ENCODE measurements at places on chromosomes 4 and X. TPM values are rescaled to one million over a fixed set of nuclear protein-coding genes. Genes with fewer than 3 reads are reported as not detected.

RBM46 gene
- 0.58 TPM for total RNA-seq

TCEANC gene
- total RNA-seq: 10.9 TPM

SPANXN4 gene
- total RNA-seq: not detected

GPAT3 gene
- total RNA-seq: 7.8 TPM

FAT1 gene
- total RNA-seq: 151 TPM

PABPC5 gene
- total RNA-seq: 4.3 TPM

DNA sequence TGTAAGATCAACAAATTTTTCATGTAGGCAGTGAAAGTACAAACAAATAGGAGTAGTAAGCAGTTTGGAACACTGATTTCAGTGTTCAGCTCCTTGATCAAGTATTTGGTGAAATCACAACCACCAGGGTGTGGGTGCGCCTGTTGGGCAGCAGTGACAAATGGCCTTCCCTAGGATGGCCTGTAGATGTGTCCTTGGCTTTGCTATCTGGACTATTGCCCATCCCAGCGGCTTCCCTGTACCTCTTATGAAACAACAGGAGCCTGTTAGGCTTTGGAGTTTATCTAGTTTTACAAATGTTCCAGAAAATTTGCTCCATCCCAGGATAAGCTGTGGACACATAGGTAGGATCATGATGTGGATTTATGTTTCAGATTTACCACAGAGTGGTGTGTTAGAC, 216.8 kb upstream of the FAT1 start:
- no peak for DNase-seq

DNA sequence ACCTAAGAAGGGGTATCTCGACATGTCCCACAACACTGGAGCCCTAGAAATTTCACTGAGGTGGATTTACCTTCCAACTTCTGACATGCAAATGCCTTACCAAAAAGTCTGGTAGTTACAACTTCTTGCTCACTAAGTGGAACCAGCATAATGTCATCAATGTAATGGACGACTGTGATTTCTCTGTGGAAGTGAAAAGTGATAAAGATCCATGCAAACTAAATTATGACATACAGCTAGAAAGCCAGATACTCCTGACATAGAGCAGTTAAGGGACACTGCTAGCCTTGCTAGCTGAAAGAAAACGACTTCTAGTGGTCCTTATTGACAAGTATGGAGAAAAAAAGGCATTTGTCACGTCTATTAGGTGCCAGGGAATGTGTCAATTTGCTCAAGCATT, 191.1 kb downstream of the MAB21L2 start:
- no peak for DNase-seq

- DNase-seq: no peak
Measured at GRCh38 chrX:83529950-83530349, 21.9 kb downstream of the POU3F4 start.

DNA sequence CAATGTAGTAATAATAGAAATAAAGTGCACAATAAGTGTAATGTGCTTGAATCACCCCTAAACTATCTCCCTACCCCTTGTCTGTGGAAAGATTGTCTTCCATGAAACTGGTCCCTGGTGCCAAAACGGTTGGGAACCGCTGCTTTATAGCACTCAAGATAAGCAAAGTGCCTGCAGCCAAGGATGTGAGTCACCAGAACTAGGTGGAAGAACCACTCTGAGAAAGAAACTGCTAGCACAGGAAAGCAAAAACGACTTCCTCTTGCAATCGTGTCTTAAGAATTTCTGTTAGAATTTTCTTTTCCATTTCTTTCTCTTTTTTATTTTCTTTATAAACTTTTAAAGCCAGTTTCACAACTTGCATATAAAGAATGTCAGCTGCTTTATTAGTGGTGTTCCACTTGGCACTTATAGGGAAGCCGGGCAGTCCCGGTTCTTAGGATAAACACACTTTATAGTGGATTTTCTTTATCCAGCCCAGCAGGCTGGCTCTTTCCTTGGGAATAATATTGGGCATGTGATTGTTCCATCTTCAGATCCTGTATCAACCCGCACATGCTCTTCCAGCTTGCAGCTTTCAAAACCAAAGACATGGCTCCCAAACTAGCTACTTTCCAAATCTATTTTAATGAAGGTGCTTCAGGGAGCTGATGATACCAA, 32.3 kb upstream of the CXCL8 start:
- no peak for DNase-seq

GRCh38 chrX:123504047-123504446, 228.8 kb downstream of the THOC2 start:
- no peak for DNase-seq

GRCh38 chrX:64662876-64663275, 267.6 kb upstream of the MTMR8 start:
- DNase-seq: no peak

- no peak for DNase-seq
Measured at GRCh38 chr4:67054896-67055295, 490.4 kb downstream of the CENPC start.

- no peak for DNase-seq
Measured at GRCh38 chr4:101439926-101440325, 92.6 kb upstream of the PPP3CA start.

DNA sequence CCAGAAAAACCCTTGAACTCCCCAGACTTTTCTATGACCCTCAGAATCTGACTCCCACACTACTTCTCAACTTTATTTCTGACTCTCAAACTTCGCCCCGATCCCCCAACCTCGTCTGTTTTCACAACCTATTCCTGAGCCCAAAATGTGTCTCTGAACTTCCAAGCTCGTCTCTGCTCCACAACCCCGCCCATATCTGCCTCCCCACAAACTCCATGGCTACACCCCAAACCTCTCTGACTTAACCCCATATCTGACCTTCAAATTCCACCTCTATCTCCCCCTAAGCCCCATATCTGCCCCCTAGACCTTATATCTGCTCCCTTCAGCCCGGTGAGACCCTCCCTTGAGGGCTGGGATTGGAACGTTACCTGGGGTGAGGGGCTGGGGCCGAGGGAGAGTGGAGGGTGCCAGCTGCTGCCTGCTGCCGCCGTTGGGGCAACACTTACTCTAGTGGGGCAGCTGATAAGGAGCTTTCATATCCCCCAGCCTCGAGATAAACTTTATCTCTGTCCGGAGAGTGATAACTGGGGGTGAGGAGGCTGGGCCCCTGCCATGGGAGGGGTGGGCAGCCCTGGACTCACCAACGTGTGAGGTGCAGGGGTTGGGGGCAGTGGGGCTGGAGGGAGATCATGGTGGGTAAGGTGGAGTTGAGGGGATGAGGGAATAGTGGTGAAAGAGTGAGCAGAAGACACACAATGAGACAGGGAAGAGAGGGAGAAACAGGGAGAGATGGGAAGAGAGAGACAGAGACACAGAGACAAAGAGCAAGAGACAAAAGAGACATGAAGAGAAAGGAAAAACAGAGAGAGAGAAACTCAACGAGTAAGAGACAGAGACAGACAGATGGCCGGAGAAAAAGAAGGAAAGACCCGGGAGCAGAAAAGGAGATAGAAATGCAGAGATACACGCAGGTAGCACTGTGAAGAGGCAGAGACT, 1.4 kb downstream of the GATA1 start:
- DNase-seq: no peak

- no peak for DNase-seq
Measured at GRCh38 chrX:65601126-65601525, 66.3 kb upstream of the MSN start.

DNA sequence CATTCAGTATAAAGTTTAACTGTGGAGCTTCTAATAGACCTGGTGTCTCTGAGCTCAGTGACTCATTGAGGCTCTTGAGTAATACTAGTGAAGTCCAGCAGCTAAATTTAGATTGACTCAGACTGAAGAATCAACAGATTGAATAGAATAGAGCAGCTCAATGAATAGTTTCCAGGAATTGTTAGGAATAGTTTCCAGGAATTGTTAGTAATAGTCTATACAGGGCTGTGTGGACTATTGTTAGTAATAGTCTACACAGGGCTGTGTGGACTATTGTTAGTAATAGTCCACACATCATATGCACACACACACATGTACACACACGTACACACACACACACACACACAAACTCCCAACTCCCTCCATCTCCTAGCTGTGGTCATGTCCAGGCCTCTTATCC, 3.0 kb downstream of the GIMD1 start:
- DNase-seq: no peak
